Fibroblast of skin of scalp (primary cell): ENCODE measurements at places on chromosomes 1 and 21.

- no peak for DNase-seq
Observed at GRCh38 chr1:87712261-87713010, 383.8 kb downstream of the LMO4 start.

DNA sequence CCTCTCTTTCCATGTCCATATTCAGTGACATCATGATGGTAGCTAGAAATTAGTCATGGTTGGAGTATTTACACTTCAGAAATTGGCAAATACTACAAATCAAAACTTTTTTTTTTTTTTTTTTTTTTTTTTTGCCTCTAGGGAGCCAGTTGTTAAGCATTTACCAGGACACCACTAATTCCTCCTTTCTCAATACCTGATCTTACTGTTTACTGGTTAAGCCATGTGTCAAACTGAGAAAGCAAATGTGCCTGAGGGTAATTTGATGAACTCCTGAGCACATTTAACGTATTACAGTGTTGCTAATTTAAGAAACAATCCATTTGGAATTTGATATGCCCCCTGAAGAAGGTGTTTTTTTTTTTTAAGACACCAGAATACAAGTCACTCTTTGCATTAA, 94.4 kb downstream of the DNM3 start:
- no peak for DNase-seq

DNA sequence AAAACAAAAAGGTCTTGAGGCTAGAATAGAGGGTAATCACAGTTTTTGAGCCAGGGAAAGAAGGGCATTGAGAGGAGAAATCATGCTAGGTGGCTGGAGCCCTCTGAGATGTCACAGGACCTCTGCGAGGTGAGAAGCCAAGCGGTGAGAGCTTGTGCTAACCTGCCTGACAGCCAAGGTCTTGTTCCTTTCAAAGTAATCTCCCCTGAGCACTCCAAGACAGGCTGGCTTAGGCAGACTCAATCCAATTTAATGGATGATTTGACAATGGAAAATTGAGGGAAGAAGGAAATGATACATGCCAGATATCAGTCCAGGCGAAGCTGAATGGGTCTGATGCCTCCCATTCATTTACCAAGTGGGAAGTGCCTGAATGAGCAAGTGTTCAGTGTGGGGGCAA, 311.9 kb upstream of the PTBP2 start:
- DNase-seq: no peak

DNA sequence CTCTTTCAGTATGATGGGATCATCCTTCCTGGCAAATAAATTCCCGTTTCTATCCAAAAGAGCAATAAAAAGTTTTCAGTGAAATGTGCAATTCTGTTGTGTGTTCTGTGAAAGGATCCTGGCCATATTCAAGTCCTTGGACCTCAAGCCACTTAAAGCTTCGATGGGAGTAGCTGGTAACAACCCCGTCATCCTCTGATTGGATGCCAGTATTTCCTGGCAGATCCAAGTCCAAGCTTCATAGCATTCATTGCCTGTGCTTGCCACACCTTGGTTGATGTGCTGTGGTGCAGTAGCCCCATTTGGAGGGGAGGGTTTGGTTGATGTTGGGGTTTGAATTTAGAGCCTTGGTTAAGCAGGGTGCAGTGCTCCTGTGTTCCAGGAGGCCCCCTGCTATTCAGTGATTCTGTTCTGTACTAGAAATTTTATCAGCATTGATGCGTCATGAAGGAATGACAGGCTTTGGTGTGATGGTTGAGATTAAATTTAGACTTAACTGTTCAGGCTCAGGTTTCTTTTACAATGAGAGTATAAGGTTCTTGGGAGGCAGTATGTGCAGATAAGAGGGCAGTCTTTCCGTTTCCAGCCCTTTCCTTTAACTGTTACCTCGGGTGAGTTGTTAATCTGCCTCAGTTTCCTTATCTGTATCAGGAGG, 4.9 kb downstream of the RPL11 start:
- no peak for DNase-seq

- no peak for DNase-seq
Observed at GRCh38 chr1:31122101-31122735, 56.7 kb upstream of the PUM1 start.

- no peak for DNase-seq
Observed at GRCh38 chr1:103307751-103308150, 199.4 kb upstream of the COL11A1 start.

DNA sequence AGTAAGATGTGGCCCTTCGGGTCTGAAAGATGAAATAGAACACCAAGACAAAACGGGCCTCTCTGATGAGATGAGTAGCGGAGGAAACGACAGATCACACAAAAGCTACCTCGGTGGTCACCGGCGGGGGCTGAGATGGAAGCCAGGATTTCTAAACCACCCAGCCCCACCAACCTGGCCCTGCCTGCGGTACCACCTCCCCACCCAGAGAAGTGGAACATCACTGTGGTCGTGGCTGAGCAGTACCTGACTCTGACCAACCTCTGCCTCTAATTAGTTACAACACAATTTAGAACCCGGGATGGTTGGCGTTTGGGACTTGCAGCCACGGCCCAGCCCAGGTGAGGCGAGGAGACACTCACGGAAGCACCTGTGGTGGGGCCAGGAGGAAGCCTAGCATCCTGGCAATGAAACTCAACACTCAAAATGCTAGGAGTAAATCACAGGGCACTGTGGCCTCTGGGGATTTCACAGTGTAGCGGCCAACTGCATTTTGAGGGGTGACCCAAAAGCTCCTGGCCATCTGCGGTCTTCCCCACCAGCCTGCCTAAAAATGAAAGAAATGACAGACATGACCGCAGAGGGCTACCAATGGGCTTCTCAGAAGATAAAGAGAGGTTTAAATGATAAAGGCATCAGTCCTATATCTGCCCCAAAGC, 73.4 kb downstream of the ITPKB start:
- DNase-seq: no peak

DNA sequence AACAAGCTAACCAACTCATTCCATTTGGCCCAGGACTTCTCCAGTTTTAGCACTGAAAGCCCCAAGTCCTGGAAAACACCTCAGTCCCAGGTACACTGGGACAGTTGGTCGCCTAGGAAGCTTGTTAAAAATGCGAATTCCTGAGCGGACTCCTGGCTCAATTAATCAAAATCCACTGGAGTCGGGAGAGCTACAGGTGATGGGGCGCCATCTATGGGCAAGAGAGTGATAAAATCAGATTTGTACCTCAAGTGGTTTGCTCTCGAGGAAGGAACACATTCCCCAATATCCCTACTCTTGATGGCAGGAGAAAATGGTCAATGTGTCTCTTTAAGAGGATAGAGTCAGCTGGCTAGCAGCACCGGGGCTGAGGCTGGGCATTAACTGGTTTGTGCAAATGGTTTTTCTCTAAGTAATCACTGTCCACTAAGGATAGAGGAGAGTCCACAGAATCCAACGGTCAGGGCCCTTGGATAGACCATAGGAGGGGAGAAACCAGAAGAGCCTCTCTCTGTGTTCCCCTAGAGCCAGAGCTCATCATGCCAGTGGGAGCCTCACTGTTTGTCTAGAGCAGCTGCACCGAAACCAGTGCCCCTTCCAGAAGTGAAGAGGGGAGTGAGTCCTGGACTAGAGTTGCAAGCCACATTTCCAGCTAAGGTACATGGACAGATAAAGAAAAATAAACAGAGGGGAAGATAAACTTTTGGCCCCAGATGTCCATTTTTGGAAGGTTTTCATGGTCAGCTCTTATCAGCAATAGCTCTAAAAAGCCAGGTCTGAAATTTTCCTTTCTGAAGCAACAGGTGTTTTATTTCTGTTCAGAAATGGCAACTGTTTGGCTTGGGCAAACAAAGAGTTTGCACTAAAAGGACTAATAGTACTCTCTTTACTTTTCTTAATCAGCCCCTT, 148.5 kb downstream of the TENT5C start:
- peak; percentile 60 for DNase-seq

DNA sequence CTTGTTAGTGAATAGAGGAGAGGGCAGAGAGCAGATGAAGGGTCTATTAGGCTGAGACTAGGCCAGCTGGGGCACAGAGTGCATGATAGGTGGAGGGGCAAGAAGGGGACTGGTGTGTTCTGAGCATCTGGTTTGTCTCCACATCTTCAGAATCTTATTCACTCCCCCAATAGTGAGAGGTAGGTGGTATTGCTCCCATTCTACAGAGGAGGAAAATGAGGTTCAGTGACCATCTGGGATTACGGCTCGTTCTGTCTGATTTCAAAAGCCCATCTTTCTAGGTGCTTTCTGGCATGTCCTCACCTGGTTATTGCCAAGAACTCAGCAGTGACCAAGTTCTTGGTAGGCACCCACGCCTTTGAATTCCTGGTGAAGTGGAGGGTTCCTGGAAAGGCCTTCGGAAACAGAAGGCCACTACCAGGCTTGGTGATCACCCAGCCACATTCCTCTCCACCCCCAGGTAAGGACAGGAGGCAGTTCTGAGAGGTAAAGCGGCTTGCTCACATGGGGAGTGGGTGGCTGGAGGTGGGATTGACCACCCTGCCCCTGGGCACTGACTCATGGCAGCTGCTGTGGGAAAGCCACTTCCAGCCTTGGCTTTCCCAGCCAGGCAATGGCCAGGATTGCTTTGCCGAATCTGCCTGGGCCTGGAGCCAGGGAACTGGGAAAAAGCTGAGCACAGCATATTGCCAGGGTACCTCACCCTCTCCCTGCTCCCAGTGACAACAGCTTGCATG, 18.8 kb upstream of the CITED4 start:
- DNase-seq: no peak

DNA sequence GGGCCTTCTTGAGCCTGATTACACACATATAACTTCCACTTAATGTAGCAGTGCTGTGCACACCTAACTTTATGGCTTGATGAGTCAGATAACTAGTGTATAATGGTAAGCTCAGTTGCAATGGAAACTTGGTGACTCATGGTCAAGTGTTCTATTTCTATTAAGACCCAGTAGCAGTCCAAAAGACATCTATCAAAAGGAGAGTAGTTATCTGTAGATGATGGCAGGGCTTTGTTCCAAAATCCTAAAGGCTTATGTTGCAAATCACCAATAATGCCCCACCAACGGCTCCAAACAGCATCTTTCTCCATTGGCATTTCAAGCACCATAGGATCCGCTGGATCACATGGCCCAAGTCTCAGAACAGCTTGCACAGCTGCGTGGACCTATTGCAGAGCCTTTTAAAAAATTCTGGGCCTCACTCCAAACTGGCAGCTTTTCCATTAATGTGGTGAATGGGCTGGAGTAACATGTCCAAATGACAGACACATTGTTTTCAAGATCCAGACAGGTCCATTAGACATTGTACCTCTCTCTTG, 566.8 kb upstream of the USP24 start:
- DNase-seq: peak; percentile 40

- no peak for DNase-seq
Observed at GRCh38 chr1:211595419-211595818, 16.5 kb upstream of the SLC30A1 start.

DNA sequence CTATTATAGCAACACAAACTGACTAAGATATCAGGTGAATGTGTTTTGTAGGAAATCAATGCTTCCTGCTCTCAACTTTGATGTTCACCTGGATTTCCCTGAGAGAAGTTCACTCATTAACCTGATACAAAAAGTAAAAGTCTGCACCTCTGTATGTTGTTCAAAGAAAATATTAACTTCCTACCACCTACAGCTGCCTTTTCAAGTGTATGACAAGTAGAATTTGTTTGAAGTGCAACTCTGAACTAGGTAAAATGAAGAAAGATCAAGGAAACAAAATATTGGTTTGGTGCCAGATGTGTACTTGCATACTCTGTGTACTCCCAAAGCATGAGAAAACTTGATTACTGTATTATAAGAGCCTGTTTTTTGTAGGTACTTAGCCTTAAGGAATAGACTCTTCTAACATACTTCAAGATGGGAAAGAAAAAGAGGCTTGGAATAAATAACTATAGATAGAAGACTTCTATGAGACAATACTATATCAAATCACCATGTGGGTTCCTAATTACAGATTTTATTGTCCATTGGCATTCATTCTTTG, 193.4 kb downstream of the APP start:
- no peak for DNase-seq

GRCh38 chr21:36288651-36289243, 31.2 kb upstream of the MORC3 start:
- DNase-seq: no peak
